ENCODE measurements at places on chromosomes 4 and X.

- no peak for DNase-seq
Observed at GRCh38 chr4:10606483-10607155, 77.9 kb downstream of the CLNK start.

GRCh38 chr4:37043342-37043741 is 201.2 kb upstream of the NWD2 start:
- no peak for DNase-seq

DNA sequence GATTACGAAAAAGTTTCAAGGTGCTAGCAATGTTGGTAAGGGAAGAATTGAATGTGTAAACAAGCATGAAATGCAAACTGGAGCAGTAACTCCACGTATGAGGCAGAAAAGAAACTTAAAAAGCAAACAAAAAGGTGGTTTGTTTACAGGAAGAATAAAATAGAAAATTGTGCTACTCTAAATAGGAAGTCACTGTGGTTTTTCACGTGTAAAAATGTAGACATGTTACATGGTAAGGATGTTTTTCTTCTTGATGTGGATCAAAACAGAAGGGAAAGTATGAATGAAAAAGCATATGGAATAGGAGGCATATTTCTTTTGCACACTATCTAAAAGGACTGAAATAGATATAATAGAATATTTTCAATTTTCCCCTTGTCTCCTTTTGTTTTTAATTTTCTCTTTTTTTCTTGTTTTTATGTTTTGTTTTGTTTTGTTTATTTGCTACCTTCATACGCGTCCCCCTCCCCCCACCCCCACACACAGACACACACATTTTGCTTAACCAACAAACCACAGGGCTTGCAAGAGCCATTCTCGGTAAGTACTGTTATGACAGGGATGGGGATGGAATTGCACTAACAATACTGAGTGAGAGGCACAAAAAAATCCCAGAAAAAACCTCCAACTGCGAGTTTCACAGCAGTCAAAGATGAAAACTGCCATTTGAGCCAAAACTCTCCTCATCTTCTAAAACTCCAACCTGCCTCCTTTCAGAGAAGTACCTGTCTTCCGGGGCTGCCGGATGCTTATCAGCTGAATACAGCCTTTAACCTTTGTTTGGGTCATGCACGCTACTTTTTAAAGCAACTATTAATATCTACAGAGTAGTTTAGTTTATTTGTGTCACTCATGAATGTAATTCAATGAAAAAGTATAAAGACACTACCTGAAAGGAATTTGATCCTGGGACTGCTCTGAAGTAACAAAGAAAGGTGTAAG is 135.8 kb downstream of the IL15 start:
- no peak for DNase-seq

DNA sequence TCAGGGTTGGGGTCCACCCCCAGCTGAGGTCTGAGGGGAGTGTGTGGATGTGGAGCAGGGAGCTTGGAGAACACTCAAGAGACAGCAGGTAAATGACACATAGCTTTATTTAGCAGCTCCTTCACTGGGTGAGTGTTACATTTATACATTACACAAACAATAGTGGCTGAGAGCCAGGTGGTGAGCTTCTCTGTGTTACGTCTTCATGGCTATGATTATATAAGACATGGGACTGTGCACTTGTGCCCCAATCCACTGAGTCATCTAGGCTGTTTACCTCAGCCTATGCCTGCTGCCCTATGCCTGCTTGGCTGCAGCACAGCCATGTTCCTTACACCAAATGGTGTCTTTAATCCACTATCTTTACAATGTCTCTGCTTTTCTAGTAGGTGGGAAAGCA is 459.6 kb downstream of the AFF2 start:
- DNase-seq, result no peak

GRCh38 chrX:69068301-69069085 is 96.8 kb downstream of the PJA1 start:
- no peak for DNase-seq

GRCh38 chr4:30776451-30776850 is 56.3 kb downstream of the PCDH7 start:
- DNase-seq, result no peak

DNA sequence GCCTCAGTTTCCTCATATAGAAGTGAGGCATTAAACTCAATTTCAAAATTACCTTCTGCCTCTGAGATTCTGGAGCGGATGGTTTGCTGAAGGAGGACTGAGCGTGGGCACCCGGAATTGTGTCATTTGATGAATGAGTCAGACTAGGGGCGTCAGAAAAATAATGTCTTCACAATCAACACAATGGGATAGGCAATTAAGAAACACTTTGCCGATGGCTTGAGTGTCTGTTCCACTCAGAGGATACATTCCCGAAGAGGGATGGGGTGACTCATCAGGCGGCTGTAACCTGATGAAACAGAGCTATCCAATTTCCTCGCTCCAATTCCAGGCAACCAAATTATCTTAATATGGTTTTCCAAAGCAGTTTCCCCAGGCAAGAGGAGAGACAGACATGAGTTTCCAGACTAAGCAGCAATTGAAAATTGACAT is 1.2 kb upstream of the CHRNA9 start:
- DNase-seq, result no peak

GRCh38 chr4:122163767-122164166 is 11.6 kb downstream of the BLTP1 start:
- DNase-seq, result no peak

- DNase-seq, result no peak
Observed at GRCh38 chr4:100062921-100063320, 112.8 kb upstream of the H2AZ1 start.

- DNase-seq, result no peak
Observed at GRCh38 chrX:29903360-29903759, 312.0 kb upstream of the MAGEB2 start.

DNA sequence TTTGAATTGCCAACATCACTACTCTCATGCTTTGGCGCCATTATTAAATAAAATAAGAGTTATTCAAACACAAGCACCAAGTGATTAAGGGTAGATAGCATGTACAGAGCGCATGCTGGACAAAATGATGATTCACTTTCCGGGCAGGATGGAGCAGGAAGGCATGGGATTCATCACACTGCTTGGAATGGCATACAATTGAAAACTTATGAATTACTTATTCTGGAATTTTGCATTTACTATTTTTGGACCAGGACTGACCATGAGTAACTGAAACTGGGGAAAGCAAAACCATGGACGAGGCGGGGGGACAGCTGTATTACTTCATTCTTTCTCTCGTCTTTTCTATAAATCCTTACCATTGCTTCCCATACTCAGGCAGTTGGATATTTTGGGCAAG is 28.5 kb upstream of the FGF5 start:
- DNase-seq, result no peak

GRCh38 chr4:1218634-1219565 is 30.0 kb downstream of the CTBP1 start:
- DNase-seq, result peak; percentile 25

DNA sequence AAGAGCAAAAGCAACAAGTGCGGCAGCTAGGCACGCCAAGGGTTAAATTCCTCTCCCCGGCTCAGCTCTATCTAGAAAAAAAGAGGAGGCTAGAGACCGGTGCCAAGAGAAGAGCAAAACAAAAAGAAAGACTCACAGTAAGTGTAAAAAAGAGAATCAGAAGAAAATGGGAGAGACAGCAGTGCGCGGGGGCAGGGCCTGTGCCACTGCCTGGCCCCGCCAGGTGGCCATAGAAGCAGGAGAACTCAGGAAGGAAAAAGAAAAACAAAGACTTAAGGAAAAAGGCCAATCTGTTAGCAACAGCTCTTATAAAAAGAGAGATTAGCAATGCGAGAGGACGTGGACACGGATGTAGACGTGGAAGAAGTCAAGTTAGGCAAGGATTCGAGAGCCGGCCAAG is 3.2 kb downstream of the ACOX3 start:
- DNase-seq, result no peak

GRCh38 chr4:10082459-10083272 is 33.9 kb downstream of the WDR1 start:
- DNase-seq, result no peak

GRCh38 chr4:32778025-32778424 is 2057.9 kb downstream of the PCDH7 start:
- no peak for DNase-seq

DNA sequence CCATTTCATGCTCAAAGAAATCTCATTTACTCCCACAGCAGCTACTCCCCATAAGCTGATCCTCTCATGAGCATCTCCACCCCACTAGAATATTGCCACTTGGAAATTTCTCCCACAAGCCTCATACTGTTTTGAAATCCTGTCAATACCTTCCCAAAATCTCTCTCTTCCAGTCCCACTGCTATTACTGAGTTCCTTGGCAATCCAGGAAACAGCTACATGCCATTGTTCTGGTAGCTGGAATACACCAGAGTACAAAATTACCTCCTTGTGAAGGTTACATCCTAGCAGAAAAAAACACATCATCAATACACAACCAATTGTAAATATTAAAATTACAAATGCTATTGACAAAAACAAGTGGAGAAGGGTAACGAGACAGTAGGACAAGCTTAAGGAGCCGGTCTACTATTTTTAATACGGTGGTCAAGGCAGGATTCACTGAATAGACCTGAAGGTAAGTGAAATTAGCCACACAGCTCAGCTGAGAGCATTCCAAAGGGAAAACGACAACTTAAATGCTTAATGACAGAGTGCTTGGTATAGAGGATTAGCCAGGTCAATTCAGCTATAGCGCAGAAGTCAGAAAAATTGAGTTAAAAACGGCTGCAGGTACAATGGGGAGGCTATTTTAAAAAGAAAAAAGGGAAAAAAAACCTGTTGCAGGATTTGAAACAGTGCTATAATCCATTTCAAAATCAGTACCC is 6.4 kb downstream of the RPL9 start:
- no peak for DNase-seq

DNA sequence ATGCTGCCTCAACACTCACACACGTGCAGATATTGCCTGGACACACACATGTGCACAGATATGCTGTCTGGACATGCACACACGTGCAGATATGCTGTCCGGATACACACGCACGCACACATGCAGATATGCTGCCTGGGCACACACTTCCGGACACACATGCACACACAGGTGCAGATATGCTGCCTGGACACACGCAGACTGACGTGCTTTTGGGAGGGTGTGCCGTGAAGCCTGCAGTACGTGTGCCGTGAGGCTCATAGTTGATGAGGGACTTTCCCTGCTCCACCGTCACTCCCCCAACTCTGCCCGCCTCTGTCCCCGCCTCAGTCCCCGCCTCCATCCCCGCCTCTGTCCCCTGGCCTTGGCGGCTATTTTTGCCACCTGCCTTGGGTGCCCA is 14.7 kb downstream of the FGFRL1 start:
- peak; percentile 75 for DNase-seq

- DNase-seq, result no peak
Observed at GRCh38 chrX:130523460-130524394, 121.9 kb downstream of the RBMX2 start.

DNA sequence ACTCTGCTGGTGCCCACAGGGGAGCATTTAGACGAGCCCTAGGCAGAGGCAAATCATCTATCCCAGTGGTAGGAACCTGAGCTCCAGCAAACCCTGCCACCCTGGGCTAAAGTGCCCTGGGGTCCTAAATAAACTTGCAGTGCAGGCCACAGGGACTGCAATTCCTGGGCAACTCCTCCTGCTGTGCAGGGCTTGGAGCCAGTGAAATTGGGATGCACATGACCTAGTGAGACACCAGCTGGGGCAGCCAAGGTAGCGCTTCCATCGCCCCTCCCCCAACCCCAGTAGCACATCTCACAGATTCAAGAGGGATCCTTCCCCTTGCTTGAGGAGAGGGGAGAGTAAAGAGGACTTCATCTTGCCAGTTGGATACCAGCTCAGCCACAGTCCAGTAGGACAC is 44.1 kb downstream of the CHRNA9 start:
- DNase-seq, result no peak

DNA sequence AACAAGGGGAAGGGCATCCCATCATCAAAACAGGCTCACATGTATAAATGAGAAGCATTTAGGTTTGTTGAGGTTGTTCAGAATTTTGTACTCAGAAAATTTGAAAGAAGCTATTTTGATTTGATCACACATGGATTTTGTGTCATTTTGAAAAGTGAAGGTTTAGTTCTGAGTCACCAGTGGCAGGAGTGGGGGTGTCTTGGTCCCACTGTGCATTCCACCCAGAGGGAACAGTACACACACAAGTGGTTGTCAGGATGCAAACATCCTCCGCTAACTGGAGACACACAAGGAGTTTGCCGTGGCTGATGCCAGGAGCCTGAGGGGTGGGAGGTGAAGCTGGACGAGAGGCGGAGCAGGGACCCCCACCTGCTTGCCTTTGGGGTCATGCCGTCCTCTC is 198.2 kb upstream of the PSAPL1 start:
- no peak for DNase-seq

DNA sequence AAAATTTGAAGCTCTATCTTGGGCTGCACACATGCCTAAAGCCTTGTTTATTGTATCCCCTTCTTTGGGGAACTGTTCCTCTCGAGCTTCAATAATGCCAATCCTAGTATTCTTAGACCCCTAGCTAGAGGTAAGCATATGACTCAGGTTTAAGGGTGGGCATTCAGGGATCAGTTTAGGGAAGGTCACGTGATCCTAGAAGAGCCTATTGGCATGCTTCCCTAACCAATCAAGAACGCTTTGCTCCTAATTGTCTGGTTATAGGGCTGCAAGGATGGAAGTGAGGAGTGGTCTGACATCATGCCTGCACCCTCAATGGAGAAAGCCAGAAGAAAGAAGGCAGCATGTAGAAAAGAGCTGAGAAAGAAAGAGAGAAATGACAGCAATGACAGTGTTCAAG is 46.9 kb downstream of the TLR10 start:
- no peak for DNase-seq

DNA sequence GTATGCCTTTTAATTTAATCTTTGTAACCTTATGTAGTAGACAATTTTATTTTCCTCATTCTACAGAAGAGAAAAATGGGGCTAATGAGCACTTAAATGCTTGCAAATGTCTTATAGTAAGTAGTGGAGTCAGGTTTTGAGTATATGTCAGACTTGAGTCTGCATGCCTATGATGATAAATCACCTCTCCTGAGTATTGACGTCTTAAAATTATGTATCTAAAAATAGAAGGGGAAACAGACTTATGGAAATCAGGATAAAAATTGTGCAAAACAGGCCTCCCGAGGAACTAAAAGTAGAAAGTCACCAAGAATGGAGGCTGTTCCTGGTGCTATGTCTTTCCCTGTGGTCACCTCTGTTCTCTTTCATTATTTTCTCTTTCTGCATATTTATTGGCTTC is 92.7 kb downstream of the STIM2 start:
- no peak for DNase-seq

DNA sequence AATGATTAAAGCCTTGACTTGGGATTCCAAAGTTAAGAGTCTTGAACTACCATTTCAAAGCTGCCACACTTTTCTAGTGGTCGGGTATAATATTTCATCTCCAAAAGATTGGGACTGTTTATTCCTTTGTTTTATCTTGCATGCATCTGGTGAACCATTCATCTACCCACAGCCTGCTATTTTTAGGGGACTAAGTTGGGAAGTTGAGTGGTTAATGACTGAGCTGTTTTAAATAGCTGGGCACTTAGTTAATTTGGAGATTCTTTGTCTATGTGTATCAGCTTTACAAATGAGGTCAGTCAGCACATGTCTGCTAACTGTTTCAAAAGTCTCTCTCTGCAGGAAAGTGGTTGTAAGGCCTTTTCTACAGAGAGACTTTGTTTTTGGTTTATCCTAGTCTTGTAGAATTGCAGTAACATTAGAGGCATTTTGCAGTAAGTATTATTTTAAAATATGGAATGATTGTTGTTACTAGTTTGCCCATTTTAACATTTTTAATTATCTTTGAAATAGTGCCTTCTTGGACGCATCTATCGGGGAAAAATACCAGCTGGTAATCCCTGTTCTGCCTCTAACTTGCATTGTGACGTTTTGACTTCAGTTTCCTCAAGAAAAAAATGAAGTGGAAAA is 8.2 kb downstream of the BMP2K start:
- no peak for DNase-seq

- no peak for DNase-seq
Observed at GRCh38 chr4:108774809-108775530, 12.1 kb upstream of the ETNPPL start.

GRCh38 chrX:118368398-118368797 is 22.5 kb downstream of the WDR44 start:
- no peak for DNase-seq

Measured in memory B cell (primary cell).